NCI-H1436 (cell line): ENCODE measurements at places on chromosomes 12 and 14.

DNA sequence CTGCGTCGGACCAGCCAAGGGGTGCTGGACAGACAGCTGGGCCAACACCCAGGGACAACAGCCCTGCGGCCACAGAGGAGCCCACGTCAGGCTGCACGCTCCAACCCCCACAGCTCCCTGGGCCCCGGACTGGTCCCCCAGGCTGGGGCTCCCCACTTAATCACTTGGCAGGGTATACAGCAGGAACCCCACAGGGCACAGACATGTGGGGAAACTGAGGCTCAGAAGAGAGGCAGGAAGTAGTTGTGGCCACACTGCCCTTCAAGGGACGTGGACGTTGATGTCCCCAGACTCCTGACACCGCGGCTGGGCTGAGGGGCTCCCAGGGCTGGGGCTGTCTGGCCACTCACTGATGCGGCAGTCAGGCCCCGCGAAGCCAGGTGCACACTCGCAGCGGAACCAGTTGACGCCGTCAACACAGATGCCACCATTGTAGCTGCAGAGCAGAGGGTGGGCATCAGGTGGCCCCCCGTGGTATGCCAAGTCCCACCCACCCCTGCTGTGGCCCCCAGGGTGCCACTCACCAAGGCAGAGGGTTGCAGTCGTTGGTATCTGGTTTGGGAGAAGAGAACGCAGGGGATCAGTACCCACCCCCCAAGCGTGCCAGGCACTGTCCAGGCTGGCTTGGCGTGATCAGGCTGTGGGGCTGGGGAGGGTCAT is 21.5 kb downstream of the JAG2 start:
- no peak for DNase-seq

DNA sequence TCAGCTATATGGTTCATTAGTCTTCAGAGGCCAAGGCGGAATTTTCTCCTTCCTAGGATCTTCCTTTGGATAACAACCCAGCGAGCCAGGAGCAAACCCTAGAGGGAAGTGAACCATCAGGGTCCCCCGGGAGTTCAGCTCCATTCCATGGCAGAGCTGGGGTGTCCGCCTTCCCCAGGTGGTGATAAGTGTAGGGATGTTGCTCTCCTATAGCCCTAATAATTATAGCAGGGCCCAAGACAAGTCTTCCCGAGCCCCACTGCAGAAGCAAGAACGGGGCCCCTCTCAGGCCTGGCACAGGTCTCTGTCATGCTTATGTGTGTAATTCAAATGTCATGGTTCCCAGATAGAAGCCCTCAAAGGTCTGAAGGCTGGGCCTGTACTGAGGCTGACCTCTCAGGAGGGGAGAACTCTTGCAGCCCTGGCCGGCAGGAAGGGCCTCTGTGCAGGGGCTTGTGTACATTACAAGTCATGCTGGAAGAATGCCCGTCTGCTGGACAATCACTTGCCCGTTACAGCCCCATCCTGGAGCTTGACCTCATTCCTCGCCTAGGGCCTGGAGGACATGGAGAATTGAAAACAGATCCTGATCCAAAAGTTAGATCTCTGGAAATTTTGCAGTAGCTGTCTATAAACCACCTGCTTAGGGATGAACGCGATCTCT is 17.3 kb downstream of the LRTM2 start:
- DNase-seq = no peak

GRCh38 chr14:60951776-60952435 is 29.0 kb downstream of the TRMT5 start:
- DNase-seq = no peak

DNA sequence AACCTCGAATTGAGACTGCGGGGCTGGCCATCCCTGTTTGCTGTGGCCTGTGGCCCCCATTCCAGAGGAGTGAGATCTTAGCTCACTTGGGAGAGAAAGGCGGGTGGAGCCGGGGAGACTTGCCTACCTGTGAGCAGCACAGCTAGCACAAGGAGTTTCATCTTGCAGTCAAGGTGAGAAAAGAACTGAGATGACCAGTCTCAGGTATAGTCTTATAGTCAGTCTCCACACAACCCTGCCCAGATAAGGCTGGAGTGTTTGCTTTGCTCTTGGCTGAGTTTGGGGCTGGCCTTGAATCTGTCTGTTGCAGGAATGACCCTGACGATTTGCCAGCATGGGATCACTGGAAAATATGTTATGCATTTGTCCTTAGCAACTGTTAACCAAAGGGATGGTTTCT is at the start of gene PLA2G1B:
Gene PLA2G1B (minus strand): TSS at position 187 of the 400 bp plus-strand sequence. CDS start 26 bp downstream, at position 161.
- DNase-seq = no peak

GRCh38 chr12:79983986-79984620 is 49.2 kb upstream of the PPP1R12A start:
- no peak for DNase-seq

- DNase-seq = no peak
These were observed 23.8 kb downstream of the SLC6A13 start for GRCh38 chr12:238736-239398.

GRCh38 chr12:121278169-121279070 is 18.1 kb downstream of the CAMKK2 start:
- no peak for DNase-seq

DNA sequence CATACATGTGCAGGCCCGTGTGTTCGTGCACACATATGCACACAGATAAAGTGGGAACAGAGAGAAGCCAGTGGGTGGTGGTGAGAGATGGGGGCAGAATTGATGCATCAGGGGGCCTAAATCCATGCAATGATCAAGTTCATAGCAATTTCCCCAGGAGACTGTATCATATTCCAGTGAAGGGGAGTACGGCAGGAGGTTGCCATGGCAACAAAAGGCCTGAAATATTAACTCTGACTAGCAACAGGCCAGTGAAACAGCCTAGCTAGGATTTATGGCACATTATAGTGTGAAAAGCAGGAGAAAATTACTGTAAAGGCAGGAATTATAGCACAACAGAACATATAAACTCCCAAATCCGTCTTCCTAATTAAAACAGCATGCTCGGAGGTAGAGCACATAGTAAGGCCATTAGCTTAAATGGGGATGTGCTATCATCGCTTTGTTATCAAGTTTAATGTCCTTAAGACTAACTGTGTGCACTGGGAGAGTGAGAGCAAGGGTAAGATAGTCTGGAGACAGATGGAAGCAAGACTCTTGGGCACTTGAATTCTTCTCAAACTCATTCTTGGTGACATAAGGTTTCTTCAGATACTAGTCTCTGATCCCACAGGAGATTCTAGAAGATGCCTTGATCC is 806.3 kb downstream of the DIO2 start:
- no peak for DNase-seq

DNA sequence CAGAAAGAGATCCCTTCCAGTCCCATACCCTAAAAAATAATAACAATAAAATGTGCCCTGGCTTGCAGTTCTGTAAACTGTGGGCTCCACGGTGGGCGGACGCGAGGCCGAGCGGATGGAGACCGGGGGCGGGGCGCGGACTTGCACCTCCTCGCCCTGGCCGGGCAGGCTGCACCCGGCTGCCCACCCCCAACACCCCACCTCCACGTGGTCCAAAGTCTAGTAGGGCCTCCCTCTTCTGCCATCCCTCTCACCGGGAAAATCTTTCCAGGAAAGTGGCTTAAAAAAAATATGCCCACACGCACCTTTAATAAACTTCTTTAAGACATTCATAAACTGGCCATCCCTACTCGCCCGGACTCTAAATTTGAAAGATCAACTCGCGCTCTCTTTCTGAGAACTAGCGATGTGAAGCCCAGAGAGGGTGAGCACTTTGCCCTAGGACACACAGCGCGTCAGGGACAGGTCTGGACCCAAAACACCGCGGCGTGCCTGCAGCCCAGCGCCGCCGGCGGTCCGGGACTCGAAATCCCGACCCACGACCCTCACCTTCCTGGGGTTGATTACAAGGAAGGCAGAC is 1.9 kb upstream of the BCL11B start:
- DNase-seq = no peak

DNA sequence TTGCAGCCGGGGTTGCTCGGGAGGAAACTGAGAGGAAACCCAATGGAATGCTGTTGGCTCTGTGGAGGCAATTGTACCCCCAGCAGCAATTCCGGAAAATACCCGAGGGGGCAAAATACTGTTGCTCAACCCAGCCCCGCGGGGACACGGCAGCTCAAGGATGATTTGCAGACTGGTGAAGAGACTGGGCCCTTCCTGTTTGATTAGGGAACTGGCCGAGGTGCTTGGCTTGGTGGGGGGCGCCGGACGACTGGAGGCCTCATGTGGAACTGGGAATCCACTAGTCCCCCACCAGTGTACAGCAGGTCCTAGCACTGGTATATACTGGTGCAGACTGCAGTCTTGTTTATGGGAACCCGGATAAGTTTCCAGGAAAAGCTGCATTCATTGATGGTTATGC is 10.3 kb upstream of the RNASE12 start:
- no peak for DNase-seq

DNA sequence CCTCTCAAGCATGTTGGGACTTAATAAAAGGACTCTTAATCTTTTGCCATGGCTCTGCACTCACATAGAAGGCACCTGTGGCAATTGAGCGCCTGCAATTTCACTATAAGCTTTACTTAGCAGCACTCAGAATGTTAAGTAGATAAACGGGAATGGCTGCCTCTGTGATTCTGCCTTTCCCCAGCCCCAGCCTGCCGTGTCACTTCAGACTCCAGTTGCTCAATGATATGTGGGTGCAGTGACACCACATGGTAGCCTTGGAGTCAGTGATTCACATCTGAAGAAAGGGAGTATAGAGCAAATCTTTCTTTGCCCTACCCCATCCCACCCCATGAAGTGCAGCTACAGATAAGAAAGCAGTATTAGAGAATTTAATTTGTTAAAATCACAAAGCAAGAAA is 96.1 kb downstream of the ZFC3H1 start:
- peak; percentile 43 for DNase-seq

GRCh38 chr12:50314636-50315312 is 31.5 kb upstream of the LIMA1 start:
- DNase-seq = peak; percentile 8

- no peak for DNase-seq
These were observed 1.4 kb upstream of the HSP90AA1 start for GRCh38 chr14:102088012-102088792.

- no peak for DNase-seq
These were observed 48.7 kb upstream of the WSCD2 start for GRCh38 chr12:108080363-108080762.
